H9 (cell line): ENCODE measurements at places on chromosomes 2 and 18.

DNA sequence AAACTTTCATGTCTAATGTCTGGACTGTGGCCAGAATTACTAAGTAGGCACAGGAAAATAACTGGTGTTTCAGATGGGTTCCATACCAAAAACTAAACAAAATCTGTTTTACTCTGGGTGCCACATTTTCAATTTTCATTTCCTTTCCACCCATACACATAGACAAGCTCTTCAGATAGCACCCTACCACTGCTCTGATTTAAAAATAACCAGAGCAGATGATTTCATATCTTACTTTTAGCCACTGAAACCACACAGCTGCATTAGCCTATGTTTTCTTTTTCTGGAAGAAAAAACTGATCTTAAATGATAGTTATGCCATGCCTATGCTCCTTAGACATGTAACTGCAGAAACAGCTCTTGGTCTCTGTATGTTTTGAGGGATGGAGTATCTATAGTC is 647.6 kb downstream of the CPS1 start:
- DNase-seq = no peak

GRCh38 chr2:66105066-66105753 is 329.7 kb upstream of the MEIS1 start:
- DNase-seq = no peak

- no peak for DNase-seq
Measured at GRCh38 chr18:68796936-68797690, 767 bp upstream of the CCDC102B start.

DNA sequence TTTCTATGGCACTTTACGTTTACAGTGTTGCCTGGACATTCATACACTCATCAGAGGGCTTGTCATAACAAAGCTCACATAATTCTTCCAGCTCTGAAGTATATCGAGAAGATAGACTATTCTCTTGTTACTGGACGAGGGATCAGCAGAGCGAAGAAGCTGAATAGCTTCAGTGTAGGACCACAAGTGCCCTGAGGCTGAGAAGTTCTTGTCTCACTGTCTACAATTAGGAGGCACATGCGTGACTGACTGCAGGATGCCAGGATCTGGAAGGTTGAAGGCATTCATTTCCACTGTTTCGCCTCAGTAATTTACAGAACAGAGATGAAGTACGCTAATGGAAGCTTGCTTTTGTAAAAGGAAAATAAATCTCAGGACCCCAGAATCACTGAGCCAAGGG is 9.6 kb downstream of the SH3YL1 start:
- DNase-seq = no peak

- no peak for DNase-seq
Measured at GRCh38 chr2:136505462-136505861, 259.9 kb upstream of the THSD7B start.

- DNase-seq = no peak
Measured at GRCh38 chr2:156537141-156537540, 101.0 kb downstream of the GPD2 start.

- no peak for DNase-seq
Measured at GRCh38 chr2:111667542-111668273, 216.3 kb downstream of the ANAPC1 start.

DNA sequence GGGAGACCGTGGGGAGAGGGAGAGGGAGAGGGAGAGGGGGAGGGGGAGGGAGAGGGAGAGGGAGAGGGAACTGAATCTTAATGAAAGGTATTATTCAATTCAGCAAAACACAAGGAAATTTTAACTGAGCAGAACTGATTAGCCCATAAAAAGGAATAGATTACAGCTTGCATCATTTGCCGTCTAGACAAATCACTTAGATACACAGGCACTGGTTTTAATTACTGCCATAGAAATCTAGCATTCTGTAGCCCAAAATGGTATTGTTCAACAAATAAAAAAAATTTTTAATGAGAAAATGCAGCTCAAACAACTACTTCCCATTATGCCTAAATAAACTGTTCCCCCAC is 7.9 kb upstream of the KCNF1 start:
- DNase-seq = no peak

GRCh38 chr18:46042571-46043123 is 29.4 kb downstream of the PSTPIP2 start:
- DNase-seq = no peak

DNA sequence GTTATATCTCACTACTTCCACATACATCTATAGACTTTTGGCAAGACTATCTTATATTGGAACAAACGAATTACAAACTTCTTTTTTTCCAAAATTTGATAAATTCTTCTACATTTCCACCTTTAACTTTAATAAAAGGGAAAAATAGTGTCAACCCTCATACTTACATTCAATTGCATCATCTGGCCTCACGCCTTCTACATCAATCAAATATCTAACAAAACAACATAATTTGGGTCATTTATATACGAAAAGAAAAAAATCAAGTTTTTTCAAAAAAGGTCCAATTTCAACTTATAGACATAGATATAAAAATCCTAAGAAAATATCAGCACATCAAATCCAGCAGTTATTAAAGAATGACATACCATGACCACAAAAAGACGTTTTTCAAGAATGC is 12.9 kb downstream of the DUSP11 start:
- no peak for DNase-seq

GRCh38 chr18:78643981-78644380 is 335.6 kb upstream of the SALL3 start:
- no peak for DNase-seq

GRCh38 chr2:240957656-240958365 is 40.6 kb upstream of the SNED1 start:
- DNase-seq = peak; percentile 32

DNA sequence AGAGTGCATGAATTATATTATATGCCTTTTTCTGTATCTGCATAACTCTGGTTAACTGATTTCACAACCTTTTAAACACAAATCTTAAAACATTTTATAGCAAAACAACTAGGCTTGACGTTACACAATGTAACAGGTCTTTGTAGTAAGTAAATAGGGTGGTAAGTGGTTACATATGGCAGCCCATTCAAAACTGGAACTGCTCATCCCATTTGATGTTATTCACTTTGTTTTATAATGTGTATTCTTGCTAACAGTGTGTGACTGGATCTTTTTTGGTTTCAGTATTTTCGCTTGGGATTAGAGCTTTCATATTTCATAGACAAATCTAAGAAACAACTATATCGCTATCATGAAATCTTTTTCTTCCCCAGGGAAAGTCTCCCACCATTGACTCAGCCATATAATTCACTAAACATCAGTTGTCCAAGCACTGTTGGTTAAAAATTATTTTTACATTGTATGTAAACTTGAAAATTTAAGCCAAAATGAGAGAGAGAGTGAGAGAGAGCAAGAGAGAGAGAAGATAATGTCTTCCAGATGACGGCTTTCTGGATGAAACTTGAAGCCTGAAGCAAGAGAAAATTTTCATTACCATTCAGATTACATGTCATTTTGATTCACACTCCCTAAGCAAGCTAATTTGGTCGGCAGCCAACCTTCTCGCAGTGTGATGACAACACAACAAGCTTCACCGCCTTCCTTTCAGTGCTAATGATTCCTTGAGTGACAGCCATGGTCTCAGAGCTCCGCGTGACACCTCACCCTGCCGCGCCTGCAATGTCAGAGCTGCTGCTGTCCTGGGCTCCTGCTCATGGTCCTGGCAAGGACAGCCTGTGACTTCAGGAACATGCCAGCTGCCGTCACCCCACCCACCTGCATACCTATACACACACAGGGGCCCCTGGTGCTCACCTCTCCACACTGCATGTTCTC is 946.9 kb upstream of the SOX11 start:
- DNase-seq = peak; percentile 39

GRCh38 chr2:114543236-114543766 is 100.9 kb downstream of the DPP10 start:
- peak; percentile 42 for DNase-seq

DNA sequence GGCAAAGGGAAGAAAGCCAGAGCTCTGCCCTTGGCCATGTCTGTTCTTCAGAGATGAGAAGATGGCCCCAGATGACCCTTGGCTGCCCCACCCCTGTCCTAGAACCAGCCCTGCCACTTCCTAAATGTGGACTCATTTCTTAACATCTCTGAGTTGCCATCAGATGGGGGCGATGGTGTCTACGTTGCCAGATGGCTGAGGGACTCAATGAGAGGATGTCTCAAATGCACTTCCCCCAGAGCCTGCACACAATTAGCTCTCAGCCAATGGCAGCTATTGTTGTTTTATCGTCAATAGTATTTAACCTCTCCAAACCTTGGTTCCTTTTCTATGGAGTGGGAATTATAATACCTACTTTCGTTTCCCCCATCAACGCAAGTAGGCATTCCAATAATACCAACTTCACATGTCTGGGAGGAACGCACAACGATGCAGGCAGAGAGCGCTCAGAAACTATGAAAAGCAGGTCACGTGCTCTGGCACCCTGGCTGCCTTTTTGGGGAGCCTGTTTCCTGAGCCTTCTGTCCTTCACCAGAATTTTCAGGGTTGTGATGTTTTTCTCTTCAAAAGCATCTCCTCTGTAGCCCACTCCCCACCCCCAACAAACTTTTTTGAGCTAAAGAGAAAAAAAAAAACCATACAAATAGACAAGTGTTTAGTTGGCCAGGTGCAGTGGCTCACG is 100.3 kb downstream of the MCFD2 start:
- DNase-seq = no peak

GRCh38 chr2:5530011-5530696 is 162.0 kb upstream of the SOX11 start:
- DNase-seq = no peak

- DNase-seq = no peak
Measured at GRCh38 chr18:26258711-26259110, 32.5 kb downstream of the TAF4B start.

- DNase-seq = no peak
Measured at GRCh38 chr2:21800356-21800755, 676.6 kb downstream of the TDRD15 start.

DNA sequence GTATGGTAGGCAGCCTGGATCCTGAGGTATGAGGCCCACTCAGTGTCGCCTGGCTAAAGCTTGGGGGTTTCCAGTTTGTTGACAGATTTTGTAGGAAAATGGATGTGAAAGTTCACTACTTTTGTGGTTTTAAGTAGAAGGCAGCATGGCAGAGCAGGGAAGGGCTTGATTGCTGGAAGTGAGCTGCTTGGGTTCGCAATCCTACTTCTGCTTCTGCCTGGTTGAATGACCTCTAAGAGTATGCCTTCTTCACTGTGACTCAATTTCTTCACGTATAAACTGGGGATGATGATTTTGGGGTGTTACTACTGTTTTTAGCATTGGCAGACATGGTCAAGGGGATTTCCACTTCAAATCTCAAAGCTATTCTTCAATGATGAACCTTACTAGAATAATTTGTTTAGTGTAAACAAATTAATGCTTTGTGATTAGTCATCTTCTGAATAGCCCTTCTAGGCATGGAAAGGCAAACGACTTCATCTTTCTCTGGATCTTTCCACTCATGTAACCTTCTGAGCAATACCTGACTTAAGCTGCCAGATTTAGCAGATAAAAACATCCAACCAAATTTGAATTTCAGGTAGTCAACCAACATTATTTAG is 13.2 kb downstream of the BMP10 start:
- no peak for DNase-seq

GRCh38 chr2:88059979-88060906 is 4.7 kb upstream of the KRCC1 start:
- no peak for DNase-seq

GRCh38 chr2:13818002-13818401 is 814.5 kb upstream of the LRATD1 start:
- DNase-seq = no peak

DNA sequence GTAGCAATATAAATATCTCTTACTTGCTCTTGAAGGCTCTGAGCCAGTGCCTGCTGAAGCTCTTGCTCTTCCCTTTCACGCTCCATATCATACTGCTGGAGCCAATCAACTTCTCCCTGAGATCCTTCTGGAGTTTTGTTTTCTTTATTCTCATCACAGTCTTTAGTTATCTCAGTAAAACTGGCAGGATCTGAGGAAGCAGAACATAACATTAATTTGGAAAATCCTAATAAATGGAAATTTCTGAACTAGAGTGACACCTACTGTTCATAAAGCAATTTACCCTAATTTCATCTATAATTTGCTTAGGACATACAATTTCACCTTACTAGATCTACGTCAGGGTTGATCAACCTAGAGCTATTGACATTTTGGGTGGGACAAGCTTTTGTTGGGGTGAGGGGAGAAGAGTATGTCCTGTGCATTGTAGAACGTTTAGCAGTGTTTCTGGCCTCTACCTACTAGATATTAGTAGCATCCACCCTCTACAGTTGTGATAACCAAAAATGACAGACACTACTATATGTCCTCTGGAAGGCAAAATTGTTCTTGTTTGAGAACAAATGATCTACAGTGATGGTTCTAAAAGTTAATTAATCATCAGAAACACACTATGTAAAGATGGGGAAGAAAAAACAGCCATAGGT is 47.2 kb downstream of the VIL1 start:
- no peak for DNase-seq

DNA sequence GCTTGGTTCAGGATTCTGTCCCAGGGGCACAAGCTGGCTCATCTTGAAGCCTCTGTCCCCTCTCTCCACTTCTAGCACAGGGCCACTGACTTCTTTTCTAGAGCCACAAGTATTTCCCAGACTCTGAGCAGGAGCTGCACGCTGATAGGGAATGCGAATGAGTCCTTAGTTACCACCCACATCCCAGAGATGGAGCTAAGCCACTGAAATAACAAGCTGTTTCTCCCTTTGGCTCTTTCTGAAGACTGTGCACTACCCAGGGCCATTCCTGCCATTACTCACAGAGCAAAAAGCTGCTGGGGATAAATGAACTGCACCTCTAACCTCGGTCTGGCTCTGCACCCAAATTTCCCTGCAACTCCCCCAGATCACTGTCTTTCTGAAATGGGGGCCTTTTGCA is 70.6 kb downstream of the TSN start:
- no peak for DNase-seq

DNA sequence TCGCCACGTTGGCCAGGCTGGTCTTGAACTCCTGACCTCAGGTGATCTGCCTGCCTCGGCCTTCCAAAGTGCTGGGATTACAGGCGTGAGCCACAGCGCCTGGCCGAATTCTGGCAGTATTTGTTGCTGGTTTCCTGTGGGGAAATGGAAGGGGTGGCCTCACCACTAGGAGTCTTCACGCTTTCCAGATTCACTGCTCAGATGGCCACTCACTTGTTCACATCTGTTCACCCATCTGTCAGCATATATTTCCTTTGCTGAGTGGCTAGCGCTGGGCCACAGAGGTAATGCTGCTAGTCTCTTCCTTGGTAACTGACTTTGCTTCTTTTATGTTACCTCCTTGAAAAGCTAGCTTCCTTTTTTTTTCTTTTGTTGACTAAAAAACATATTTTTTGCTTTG is 27.2 kb downstream of the TMEM177 start:
- DNase-seq = no peak

- no peak for DNase-seq
Measured at GRCh38 chr2:119681868-119682220, 2.8 kb downstream of the TMEM177 start.

- no peak for DNase-seq
Measured at GRCh38 chr18:3104190-3105054, 91.5 kb upstream of the LPIN2 start.

DNA sequence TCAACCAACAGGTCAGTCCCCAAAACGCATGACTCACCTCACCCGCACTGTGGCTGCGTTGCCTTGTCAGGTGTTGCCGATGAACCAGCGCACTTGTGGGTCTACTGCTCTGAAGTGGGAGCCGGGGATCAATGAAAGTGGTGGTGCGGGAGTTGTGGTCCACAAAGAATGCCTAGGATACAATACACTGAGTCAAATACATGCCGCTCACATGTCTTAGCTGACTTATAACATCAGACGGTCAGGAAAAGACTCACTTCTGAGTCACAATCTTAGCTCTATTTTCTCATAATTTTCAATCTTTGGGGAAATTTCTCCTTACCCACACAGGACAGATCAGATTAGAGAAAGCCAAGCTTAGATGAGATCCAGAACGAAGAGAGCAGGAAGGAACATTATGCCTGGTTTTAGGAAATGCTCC is 107.1 kb upstream of the STK17B start:
- DNase-seq = no peak
